ENCODE measurements at places on chromosomes 12 and 14.
A peak's percentile ranks its signal among the peaks of the same experiment; 100 is the strongest.

- DNase-seq, result no peak
These were observed 43.8 kb upstream of the TSPAN11 start for GRCh38 chr12:30882706-30883105.

GRCh38 chr12:46548605-46549071 lies 176.1 kb upstream of the SLC38A2 start:
- DNase-seq, result no peak

DNA sequence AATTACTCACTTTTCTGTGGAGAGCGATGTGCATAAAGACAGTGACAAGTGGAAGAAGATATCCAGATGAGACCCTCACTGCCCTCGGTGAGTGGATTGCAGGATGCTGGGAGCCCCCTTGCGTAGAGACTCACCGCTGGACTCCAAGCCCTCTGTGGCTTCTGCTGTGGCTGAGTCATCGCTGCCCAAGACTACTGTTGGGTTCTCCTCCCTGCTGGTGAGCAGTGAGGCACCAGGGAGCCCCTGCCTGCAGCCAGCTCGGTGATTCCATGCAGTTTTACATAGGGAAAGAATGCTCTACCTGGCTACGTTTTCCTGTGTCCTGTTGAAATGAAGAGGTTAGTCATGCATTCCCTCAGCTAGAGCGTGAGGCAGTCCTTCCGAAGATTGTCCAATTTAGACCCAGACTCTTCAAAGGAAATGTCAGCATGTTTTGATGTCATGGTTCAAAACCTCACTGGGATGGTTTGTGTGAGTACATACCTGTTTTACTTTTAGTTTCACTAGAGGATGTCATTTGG lies 28.2 kb downstream of the TRAF3 start:
- peak; percentile 33 for DNase-seq

DNA sequence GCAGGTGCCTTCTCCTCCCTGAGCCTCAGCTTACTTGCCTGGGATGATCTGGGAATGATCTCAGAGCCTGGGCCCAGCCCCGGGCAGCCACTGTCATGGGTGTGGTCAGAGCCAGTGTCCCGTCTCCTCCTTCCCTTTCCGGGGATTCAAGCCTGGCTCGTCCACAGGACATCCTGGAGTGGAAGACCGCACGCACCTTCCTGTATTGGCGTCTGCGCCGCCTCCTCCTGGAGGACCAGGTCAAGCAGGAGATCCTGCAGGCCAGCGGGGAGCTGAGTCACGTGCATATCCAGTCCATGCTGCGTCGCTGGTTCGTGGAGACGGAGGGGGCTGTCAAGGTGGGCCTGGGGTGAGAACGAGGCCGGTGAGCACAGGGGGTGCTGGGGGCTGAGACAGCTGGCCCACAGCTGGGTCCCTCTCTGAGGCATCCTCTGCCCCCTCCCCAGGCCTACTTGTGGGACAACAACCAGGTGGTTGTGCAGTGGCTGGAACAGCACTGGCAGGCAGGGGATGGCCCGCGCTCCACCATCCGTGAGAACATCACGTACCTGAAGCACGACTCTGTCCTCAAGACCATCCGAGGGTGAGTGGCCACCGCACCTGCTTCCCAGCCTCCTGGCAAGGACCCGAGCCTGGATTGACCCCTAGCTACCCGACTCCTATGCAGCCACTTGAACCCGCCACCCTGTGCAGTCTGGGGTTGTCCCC lies 44.0 kb downstream of the FOXN4 start:
- no peak for DNase-seq

- DNase-seq, result no peak
These were observed 10.3 kb downstream of the FBRSL1 start for GRCh38 chr12:132500142-132500855.

- peak; percentile 88 for DNase-seq
These were observed 67.2 kb downstream of the CCDC92 start for GRCh38 chr12:123905319-123905925.

DNA sequence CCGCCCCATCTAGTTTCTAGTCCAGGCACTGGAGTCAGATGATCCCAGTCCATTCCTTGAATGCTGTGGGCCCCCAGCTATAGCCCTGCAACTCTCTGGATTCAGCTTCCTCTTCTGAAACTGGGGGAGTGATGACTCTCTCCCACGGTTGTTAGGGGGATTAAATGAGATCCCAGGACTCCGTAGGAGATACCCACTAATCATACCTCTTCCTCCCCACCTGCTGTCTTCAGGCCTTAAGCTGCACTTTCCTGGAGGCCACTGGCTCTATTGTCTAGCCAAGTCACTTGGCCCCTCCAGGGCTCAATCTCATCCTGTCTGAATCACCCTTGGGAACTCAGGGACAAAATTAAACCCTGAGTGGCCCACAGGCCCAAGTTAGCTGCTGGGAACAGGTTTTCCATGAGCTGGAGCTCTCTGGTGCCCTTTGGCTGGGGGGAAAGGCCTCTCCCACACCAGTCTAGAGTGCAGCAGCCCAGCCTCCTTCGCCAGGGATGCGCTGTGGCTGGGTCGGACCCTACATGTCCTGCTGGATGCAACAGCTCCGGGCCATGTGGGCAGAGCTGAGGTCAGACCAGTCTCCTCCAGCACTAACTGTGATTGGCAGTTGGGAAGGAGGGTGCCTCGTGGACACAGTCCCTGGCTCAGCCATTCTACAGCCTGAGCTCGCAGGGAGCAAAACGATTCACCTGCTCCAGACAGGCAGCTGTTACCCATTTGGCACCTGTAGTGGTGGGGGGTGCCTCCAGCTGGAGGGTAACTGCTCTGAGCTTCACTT lies 6.0 kb upstream of the ASB2 start:
- DNase-seq, result no peak

GRCh38 chr14:105167303-105168092 lies 1.1 kb downstream of the JAG2 start:
- no peak for DNase-seq

DNA sequence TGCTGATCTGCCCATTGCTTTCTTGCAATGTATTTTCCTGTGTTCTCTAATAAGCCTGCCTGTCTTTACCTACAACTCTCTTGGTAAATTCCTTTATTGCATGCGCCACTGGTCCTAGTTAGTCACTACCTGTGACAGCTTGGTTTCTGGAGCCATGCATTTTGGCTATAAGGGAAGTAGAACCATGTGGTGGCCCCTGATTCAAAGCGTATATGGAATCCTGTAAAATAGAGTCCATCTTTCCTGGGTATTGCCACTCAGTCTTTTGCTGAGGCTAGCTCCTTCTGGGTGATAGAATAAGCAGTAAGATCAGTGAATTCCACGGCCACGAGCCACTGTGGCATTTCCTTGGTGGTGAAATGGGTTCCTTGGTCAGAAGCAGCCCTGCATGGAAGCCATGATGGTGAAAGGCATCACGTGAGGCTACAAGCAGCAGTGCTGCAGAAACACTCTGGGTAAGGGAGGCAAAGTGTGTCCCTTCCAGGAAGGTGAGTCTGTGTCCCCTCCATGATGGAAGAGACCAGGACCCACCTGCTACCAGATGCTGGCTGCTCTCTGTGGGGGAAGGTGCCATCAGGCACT lies 19.6 kb downstream of the TNFAIP2 start:
- no peak for DNase-seq

GRCh38 chr14:90253826-90254225 lies 2.5 kb upstream of the PSMC1 start:
- peak; percentile 91 for DNase-seq

DNA sequence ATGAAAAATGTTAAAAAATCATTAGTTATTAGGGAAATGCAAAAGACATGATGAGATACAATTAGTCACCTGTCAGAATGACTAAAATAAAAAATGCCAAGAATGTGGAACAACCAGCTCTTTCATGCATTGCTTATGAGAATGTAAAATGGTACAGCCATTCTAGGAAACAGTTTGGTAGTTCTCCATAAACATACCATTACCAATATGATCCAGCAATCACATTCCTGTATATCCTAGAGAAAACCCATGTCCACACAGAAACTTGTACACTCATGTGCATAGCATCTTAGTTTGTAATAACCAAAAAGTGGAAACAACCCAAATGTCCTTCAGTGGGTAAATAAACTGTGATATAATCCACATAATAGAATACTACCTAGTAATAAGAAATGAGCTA lies 245.7 kb downstream of the FUT8 start:
- no peak for DNase-seq

DNA sequence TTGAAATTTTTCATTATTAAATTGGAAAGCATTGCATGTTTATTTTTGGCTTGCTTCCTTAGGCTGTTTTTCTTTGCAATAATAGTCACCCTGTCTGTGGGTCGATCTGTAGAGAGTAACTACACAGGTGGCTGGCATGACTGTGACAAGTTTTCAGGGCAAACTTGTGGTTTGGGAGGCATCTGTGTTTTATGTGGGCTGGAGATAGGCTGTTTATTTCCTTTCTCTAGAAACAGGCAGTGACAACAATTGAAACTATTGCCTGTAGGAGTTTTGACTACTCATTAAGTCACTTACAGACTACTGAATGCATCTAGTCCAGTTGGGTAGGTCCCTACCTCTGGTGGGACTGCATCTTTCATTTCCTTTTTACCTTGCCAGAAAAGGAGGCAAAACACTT lies 155.6 kb downstream of the DYRK2 start:
- DNase-seq, result peak; percentile 6

DNA sequence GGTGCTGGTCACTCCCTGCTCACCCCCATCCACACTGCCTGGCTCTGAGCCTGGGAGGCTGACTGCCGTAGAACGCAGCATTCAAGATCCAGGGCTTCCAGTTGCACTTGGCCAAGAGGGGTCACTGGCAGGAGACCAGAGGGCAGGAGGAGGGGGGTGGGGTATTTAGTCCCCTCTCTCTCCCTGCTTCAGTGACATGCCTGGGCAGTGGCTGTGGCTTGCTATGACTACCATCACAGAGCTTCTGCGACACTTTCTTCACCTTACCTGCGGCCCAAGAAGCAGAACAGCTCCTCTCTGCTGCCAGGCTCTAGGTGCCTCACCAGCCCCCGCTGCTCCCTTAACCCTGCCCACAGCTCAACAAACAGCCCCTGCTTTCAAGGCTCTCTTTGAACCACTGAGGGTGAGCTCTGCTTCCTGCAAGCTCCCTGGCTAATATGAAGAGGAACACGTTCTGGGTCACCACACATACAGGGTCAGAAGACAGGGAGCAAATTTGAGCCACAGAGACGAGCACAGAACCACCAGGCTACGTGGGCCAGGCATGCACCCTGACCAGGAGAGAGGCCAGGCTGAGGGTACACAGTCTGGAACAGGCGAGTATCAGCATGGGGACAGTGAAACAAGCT lies 55.7 kb downstream of the ITPK1 start:
- peak; percentile 19 for DNase-seq

GRCh38 chr14:26370115-26370514 lies 227.7 kb downstream of the NOVA1 start:
- DNase-seq, result no peak

DNA sequence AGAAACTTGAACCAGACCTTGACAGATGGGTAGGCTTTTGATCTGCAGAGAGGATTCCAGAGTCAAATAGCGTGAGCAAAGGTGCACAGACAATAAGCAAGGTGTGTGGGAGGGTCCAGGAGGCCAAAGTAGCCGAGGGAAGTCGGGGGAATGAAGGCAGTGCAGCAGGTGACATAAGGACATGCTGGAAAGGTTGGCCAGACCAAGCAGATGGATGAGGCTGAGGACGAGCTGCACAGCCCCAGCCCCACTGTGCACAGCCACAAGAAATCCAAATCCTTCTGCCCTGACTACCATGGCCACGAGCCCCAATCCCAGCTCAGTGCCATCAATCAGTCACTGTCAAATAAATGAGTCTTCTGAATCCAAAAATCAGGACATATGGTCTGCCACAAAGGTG lies 5.4 kb downstream of the TTC7B start:
- DNase-seq, result no peak

- no peak for DNase-seq
These were observed 186.9 kb upstream of the BTG1 start for GRCh38 chr12:92332552-92332951.

- DNase-seq, result peak; percentile 1
These were observed 41.4 kb downstream of the COX16 start for GRCh38 chr14:70317969-70318634.

- DNase-seq, result peak; percentile 80
These were observed 411.0 kb upstream of the OR4E1 start for GRCh38 chr14:22084393-22085281.

- no peak for DNase-seq
These were observed 114.8 kb downstream of the EML1 start for GRCh38 chr14:99907761-99908652.

DNA sequence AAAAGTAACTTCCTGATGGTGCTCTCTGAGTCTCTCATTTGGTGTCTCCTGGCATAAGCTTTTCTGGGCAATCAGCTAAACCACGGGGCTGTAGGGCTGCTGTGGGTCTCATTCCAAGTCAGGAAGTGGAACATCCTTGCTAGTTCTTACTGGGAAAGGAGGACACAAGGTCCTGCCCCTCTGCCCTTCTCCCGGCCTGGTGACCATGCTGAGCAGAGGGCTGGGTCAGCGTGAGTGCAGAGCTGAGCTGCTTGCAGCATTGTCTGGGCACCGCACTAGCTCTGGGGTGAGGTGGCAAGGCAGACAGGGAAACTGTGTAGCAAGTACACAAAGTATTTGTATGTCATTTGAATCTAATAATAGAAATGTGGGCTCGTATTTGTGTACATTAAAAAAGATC lies 45.0 kb upstream of the ASPG start:
- DNase-seq, result no peak

DNA sequence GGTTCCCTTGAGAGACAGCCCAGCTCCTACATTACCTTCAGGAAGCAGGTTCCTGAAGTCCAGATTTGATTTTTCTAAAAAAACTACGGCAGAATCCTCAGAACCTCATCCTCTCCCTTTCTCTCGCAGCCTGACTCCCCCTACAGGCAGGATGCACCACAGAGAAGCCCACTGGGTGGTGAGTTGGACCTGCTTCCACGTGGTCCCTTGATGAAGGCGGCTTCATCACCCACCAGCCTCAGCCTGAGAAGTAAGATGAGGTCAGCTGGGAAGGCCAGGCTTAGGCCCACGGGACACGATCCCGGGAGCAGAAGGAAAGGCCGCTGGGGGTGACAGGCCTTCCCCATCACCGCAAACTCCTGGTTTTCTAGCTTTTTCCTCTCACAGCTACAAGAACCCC lies 83.0 kb downstream of the ACTN1 start:
- DNase-seq, result peak; percentile 15

DNA sequence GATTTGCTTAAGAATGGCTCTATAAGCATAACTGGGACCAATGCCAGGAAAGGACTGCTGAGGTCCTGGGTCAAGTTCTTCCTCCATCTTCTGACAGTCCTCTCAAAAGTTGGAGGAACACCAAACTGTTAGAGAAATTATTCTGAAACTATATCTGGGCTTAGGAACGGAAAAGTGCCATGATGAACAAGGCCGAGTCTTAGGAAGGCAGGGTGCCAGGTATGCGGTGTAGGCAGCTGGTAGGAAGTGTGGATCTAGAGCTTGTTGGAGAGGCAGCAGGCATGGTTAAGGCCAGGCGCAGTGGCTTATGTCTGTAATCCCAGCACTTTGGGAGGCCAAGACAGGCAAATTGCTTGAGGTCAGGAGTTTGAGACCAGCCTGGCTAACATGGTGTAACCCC lies 7.7 kb downstream of the GNPTAB start:
- no peak for DNase-seq

DNA sequence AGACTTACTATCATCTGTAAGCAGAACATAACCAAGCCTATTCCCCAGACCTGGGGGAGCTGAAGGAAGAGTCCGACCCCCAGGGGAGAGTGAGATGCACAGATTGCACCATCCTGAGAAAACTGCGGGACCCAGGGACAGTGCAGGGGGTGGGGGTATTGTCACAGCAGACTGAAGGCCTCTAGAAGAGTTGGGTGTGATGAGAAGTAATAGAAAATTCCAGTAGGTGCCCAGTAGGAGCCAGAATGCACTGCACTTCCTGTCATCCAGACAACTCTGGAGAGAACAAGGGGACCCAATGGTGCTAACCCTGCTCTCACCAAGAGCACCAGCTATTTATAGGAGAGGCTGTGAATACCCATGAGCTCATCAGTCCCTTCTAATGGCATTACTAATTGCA lies 190.1 kb downstream of the BCL11B start:
- no peak for DNase-seq

GRCh38 chr14:93744876-93745275 lies 43.4 kb downstream of the PRIMA1 start:
- DNase-seq, result no peak
